ENCODE measurements at places on chromosomes 13 and 19.

DNA sequence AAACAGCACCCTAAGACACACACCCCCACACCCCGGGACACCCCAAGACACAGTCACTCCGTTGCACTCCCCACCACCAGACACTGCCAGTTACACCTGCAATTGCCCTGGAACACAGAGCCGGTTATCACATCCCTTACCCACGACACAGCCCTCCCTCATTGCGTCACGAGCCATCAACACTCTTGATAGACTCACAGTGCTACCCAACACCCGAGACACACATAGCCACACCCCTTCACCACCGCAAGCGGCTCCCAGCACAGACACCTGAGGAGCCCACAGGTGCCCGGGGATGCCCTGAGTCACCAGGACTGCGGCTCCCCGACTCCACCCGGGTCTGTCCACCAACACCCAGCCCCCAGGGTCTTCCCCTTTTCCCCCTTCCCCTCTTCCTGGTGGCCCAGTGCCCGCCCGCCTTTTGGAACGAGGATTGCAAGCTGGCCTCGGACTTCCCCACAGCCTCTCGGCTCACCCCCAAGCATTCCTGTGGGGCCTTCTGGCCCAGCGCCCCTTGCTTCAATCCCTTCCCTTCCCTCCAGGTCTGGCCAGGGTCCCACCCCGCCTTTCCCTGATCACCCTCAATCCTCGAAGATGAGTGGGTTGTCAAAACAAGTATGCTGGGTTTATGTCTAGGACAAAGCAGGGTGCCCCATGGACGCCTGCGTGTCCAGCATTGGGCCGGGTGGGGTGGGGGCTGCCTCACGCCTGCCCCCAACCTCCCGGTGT is 1.7 kb upstream of the PTGER1 start:
- DNase-seq = no peak

DNA sequence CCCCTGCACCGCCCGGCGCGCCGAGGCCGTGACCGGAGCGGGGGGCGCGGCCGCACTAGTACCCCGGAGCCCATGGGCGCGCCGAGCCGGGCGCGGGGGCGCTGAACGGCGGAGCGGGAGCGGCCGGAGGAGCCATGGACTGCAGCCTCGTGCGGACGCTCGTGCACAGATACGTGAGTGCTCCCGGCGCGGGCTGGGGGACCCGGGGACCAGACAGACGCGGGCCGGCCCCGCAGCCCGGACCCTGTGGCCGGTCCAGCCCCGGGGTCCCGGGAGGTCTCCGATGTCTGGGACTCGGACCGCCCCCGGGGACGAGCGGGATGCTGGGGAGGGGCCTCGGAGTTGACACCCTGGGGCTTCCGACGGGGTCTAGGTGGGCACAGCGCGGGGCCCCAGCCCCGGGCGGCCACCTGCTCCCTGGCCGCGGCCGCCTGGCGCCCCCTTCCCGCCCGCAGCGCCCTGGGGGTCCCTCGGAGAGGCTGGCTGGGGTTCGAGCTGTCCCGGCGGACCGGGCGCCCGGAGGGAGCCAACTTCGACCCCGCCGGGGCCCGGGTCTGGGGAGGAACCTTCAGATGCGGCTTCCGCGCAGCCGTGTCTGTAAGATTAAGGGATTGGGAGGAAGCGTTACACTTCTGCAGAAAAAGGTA is 568 bp downstream of the ATP11A start:
- DNase-seq = peak; percentile 35

- DNase-seq = no peak
These were observed 15.9 kb upstream of the GAS6 start for GRCh38 chr13:113879494-113880360.

- no peak for DNase-seq
These were observed 148.3 kb downstream of the PDS5B start for GRCh38 chr13:32734511-32734910.

GRCh38 chr19:53960187-53960586 is 2.5 kb upstream of the CACNG8 start:
- DNase-seq = no peak

GRCh38 chr13:99281811-99282263 is 23.7 kb upstream of the GPR18 start:
- peak; percentile 56 for DNase-seq

DNA sequence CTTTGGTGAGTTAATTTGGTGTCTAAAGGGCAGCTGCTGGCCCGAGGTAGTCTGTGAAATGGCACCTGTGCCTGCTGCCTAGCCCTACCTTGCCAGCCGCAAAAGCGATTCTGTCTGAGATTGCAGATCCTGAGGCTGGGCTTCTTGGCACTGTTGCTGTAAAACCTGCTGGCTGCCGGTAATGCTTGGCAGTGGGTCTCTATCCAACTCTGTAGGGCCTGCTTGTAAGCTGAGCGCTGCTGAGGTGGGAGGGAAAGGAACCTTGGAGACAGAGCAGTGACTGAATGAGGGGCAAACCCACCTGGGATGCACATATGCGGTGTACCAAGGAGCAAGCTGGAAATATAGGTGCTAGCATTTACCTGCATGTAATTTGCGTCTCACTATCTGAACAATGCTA is 11.7 kb downstream of the LCP1 start:
- no peak for DNase-seq

DNA sequence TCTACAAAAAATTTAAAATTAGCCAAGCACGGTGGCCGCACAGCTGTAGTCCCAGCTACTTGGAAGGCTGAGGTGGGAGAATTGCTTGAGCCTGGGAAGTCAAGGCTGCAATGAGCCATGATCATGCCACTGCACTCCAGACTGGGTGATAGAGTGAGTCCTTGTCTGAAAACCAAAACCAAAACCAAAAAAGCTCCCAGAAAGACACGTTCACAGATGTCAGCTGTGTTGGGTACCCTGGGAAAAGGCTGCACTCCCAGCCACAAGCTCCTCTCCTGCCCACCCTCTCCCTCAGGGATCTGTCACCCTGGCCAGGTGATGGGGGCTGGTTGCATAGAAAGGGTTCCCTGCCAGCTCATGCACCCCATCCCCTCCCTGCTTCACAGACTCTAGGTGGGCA is 53.3 kb downstream of the RNF6 start:
- no peak for DNase-seq

DNA sequence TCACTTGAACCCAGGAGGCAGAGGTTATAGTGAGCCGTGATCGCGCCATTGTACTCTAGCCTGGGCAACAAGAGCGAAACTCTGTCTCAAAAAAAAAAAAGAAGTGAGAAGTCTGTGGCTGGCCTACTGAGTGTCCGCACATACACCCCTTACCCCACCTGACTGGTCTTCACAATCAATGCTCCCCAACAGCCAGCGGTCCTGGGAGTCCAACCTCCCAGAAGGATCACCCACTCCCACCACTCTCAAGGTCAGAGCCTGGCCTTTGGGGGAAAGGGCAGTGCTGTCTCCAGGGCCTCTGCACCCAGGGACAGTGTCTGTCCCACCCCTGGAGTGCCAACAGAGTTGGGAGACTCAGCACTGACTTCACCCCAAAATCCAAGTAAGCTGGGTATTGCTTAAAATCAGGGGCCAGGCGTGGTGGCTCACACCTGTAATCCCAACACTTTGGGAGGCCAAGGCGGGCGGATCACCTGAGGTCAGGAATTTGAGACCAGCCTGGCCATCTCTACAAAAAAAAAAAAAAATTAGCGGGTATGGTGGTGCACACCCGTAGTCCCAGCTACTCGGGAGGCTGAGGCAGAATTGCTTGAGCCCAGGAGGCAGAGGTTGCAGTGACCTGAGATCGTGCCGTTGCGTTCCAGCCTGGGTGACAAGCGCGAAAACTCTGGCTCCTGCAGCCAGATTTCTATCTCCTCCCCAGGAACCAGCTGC is 2.3 kb upstream of the CD320 start:
- no peak for DNase-seq

DNA sequence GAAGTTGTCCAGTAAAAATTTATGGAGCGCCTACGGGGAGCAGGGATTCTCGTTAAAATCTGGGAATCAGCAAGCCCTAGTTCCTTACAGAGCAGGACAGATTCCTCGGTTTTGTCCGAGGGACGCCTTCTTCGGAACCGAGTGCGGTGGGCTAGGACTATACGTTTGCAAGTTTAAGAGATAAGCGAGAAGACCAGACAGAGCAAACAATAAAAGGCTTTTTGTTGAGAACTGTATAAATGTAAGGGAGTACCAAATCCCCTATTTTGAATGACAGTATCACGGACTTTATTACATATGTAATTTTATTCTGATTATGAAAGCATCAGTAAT is 971 bp upstream of the ANKRD10 start:
- no peak for DNase-seq

DNA sequence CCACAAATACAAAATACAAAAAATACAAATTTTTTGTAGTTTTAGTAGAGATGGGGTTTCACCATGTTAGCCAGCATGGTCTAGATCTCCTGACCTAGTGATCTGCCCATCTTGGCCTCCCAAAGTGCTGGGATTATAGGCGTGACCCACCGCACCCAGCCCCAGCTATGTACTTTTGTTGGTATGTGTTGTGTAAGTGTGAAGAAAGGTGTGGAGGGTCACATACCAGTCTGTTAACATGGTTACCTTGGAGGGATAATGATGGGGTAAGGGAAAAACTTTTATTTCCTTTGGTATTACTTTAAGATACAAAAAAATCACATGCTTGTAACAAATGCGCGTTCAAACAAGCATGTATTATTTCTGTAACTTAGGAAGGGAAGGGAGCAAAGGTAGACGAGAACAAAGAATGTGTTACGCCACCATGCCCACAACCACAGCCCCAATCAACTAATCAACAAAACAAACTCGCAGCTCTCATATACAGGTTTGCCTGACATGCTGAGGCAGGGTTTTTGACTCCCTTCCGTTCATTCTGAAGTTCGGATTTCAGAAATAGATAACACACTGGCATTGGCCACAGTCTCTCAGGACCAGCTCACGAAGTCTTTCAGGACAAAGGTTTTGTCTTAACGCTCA is 13.5 kb upstream of the VWA8 start:
- peak; percentile 35 for DNase-seq

Measured in activated CD4-positive, alpha-beta T cell treated with anti-CD3 and anti-CD28 coated beads, Interleukin-2, amount 10 ng/mL, durations not matched to agents 7 days and 5 days (primary cell).